Activated CD4-positive, alpha-beta T cell treated with anti-CD3 and anti-CD28 coated beads, Interleukin-2, amount 10 ng/mL, durations not matched to agents 7 days and 5 days (primary cell): ENCODE measurements at places on chromosomes 7 and 10. TPM values are rescaled to one million over a fixed set of nuclear protein-coding genes. Genes with fewer than 3 reads are reported as not detected.

NUTM2A gene
- total RNA-seq = 0.89 TPM

- no peak overlapping the region for H3K4me3 ChIP-seq
- peaks cover 17% of the 10 kb centered on the region for H3K27me3 ChIP-seq
- no peaks in the 10 kb centered on the region for H3K36me3 ChIP-seq
- DNase-seq = no peak
- no peaks in the 10 kb centered on the region for H3K4me1 ChIP-seq
Observed at GRCh38 chr7:130147710-130148325, 57.4 kb downstream of the TMEM209 start.

- H3K4me1 ChIP-seq = peaks cover 3% of the 10 kb centered on the region
- no peak for DNase-seq
- no peak overlapping the region for H3K27ac ChIP-seq
- H3K4me3 ChIP-seq = no peak overlapping the region
- peaks cover 47% of the 10 kb centered on the region for H3K36me3 ChIP-seq
- H3K27me3 ChIP-seq = peaks cover 5% of the 10 kb centered on the region
Observed at GRCh38 chr7:1957471-1958225, 275.1 kb downstream of the MAD1L1 start.

DNA sequence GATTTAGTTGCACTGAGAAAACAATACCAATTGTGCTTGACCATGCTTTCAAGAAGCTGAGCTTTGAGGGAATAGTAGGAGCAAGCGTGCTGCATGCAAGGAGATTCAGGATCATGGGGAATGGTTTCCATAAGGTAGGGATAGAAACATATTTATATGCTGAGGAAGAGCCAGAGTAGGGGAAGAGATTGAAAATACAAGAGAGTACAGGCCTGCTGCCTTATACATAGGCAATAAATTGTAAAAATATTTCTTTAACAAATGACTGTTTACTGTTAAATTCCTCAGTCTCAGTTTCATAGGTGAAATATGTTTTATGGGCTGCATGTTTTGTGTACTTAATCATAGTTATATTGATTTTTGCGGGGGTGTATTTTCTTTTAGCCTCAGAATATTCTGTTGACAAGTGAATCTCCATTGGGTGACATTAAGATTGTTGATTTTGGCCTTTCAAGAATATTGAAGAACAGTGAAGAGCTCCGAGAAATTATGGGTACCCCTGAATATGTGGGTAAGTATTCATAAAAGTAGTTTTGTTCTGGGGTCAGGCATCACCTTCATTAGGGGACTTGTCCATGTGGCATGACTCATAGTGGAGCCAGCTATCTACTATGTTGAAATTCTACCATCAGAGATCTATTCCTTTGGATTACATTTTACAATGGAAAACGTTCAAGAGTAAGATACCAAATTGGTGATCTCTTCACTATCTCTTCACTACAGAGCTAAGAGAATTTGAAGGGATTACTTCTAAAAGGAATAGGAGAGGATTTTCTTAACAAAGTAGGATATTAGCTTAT is 36.5 kb downstream of the STK17A start:
- H3K27ac ChIP-seq = no peak overlapping the region
- no peak for DNase-seq
- no peaks in the 10 kb centered on the region for H3K27me3 ChIP-seq
- peaks cover 51% of the 10 kb centered on the region for H3K36me3 ChIP-seq
- H3K4me3 ChIP-seq = no peak overlapping the region

DNA sequence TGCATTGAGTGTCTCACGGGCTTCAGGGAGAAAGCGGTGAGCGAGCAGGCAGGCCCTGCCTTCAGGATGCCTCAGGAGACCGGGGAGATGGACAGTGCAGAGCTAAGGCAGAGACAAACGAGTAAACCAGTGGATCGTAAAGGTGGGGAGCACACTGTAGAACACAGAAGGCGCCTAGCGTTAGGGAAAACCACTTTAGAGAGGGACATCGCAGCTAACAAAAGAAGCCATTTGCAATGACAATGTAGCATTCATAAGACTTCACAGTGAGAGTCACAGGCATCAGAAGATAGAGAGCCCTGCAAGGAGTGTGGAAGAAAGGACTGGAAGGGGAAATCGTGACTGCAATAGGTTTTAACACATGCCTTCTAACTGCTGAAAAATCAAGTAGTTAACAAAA is 54.9 kb upstream of the TMEM273 start:
- H3K27ac ChIP-seq = no peak overlapping the region
- no peak overlapping the region for H3K4me3 ChIP-seq
- H3K36me3 ChIP-seq = no peaks in the 10 kb centered on the region
- DNase-seq = no peak

DNA sequence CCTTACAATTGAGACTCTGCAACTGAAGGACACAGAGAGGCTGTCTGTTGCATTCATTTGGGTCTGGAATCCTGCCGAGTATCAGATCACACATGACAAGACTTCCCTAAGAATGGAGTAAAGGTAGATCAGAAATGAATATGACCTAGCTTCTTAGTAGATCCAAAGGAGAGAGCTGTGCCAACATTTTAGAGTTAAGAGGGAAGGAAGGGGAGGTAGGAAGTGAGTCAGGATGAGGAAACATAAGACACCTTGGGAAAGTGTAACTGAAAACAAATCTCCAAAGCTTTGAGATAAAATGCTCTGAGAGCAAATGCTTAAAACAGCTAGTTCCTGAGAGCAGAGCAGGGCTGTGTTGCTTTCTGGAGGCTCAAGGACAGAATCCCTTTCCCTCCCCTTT is 6.1 kb upstream of the SLC25A13 start:
- no peak for DNase-seq
- no peaks in the 10 kb centered on the region for H3K36me3 ChIP-seq
- no peak overlapping the region for H3K27ac ChIP-seq
- no peak overlapping the region for H3K4me3 ChIP-seq
- H3K27me3 ChIP-seq = peaks cover 9% of the 10 kb centered on the region
- peaks cover 2% of the 10 kb centered on the region for H3K4me1 ChIP-seq

DNA sequence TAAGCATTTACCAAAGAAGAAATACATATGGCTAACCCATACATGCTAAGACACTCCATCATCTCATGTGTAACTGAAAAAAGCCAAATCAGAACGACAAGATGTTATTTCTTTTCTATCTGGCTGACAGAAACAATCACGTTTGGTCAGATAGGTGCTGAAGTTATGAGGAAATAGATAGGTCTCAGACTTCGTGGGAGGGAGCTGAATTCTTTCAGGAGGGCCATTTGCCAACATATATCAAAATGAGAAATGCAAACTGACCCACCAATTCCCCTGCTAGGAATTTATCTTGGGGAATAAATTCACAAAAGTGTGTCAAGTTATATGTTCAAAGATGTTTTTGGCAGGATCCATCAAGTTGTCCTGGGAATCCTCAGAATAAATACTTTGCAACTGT is 32.6 kb downstream of the SH3PXD2A start:
- H3K27me3 ChIP-seq = peaks cover 38% of the 10 kb centered on the region
- no peaks in the 10 kb centered on the region for H3K36me3 ChIP-seq
- DNase-seq = no peak
- H3K4me1 ChIP-seq = peaks cover 7% of the 10 kb centered on the region

- H3K27ac ChIP-seq = no peak overlapping the region
- H3K4me1 ChIP-seq = peaks cover 5% of the 10 kb centered on the region
- no peaks in the 10 kb centered on the region for H3K36me3 ChIP-seq
- DNase-seq = no peak
Observed at GRCh38 chr7:55132550-55132889, 113.7 kb downstream of the EGFR start.
